Large intestine (tissue), 12 donors: ENCODE measurements at places on chromosomes 3 and 15. TPM values are rescaled to one million over a fixed set of nuclear protein-coding genes. Genes with fewer than 3 reads are reported as not detected.

- no peak for DNase-seq
These were observed 66.5 kb downstream of the LRRFIP2 start for GRCh38 chr3:37107846-37108245.

DNA sequence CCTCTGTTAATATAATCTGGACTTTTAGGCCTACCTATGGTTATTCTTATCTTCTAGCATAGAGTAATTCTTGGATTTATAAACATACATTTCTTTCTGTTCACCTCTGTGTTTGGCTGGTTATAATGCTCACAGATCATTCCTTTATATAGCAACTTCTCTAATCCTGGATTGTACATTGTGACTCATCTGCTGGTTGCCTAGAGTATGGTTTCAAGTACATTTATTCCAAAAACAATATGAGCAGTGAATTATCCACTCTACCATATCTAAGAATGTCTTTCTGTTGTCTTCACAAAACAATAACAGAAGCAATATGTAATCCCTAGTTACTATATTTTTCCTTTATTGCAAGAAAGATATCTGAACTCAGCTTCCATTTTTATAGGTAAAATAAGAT, 35.3 kb downstream of the FSIP1 start:
- DNase-seq, result no peak

- DNase-seq, result no peak
These were observed 35.3 kb upstream of the PGPEP1L start for GRCh38 chr15:99042892-99043291.

DNA sequence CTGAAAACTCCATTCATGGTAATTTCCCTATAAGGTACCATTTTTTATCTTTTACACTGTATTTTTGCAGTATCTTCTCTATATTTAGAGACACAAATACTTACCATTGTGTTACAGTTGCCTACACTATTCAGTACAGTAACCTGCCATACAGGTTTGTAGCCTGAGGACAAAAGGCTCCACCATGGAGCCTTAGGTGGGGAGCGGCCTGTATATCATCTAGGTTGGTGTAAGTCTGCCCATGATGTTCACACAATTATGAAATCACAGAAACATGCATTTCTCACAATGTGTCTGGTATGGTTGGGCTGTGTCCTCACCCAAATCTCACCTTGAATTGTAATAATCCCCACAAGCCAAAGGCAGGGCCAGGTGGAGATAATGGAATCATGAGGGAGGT, 43.9 kb upstream of the LYSMD4 start:
- DNase-seq, result no peak

- no peak for DNase-seq
These were observed 57.3 kb upstream of the PLSCR4 start for GRCh38 chr3:146308222-146308621.

DNA sequence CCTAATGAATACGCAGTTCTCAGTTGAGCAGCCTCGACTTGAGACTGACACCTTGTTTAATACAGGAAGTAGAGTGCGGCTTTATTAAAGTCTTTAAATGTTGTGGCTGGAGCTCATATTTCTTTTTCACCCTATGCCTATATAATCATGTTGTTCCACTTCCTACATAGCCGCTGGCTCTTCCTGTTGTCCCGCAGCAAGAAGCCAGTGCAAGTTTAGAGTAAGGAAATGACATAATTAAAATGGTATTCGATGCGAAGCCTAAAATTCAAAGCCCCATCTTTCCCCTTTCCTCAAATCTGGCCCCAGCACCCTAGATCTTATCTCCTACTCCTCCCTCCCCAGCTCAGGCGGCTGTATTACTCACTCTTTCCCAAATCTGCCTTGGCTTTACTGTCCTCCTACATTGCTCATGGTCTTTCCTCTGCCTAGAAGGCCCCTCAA, 7.5 kb upstream of the PHLDB2 start:
- no peak for DNase-seq

TTC14 gene
- polyA plus RNA-seq, result 70.0 TPM

SKOR1 gene
- polyA plus RNA-seq, result 0.28 TPM
